NCI-H1417 (cell line): ENCODE measurements at places on chromosomes 16 and 17.

DNA sequence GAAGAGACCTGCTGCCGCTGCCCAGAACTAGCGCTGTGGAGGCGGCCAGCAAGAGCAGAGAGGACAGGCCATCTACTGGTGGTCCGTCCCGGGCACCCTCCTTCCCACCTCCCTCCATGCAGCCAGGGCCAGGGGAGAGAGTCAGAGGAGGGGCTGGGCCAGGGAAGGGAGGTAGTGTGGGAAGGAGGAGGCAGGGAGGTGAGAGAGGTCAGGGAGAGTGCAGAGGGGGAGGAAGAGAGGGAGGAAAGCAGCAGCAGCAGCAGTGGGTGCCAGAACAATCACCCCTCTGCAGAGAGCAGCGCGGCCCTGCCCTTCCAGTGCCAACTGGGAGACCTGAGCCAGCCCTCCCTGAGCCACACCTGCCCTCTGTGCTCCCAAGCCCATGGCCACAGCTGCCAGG lies 6.6 kb downstream of the C16orf95 start:
- no peak for DNase-seq

DNA sequence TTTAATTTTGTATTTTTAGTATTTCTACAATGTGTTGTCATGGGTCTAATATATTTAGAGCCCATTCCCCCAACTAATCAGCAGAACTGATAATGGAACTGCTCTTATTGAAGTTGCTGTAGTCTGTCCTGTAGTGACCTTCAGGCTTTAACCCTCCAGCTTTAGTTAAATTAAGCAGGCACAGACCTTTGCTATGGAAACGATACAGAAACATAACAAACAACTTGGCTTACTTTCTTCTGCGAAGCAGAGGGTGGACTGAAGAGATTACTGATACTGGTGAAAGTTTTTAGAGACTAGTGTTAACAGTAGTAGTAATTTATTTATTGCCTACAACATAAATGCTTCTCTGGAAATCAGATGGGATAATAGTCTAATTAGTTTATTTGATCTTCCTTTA lies 61.4 kb downstream of the NFATC3 start:
- DNase-seq, result no peak

DNA sequence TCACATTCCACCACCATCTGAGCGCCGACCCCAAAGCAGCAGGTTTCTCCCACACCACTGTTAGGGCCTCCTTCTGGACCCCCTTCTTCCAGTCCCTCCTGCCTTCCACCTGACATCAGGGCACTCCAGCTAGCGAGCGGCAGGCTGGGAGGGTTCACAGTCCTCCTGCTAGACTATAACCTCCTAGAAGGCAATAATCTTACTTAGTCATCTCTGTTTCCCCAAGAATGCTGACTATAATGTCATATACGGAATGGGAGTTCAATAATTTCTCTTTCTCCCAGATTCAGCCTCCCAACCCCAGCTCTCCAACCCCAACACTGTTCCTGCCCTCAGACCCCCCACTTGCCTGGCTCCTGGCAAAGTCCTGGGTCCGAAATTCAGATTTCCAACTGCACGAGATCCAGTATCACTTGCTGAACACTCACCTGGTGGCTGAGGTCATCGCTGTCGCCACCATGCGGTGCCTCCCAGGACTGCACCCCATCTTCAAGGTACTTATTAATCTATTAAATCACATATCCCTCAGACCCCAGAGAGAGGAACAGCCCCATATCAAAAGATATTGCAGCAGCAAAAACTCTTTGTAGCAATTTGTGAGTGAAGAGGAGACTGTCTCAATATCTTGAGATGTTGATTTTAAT lies 5.6 kb downstream of the ALOX12 start:
- DNase-seq, result no peak

DNA sequence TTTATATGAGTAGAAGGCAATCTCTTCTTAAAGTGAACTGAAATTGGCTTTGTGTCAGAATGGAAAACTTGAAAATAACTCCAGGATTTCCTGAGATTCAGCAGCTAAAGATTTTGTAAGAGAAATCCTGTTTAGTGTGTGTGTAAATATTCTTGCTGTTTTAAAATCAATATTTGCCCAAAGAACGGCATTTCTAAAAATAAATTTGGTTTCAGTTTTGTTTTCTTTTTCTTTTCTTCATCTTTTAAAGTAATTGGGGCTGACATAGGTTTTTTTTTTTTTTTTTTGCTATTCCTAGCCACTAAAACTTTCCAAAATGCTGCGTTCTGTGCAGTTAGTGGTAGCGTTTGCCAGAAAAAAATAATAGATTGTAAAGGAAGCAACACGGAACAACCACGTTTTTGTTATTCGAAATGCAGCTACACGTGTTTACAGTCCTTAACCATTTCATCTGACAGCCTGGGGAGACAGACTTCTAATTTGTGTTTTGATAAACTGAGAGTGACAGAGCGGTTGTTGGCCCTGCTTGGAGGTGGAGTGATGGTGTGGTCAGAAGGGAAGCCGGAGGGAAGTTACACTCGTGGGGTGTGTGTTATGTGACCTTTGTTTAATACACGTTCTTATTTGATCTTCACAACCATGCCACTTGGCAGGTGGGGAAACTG lies 21.6 kb upstream of the SMPD3 start:
- DNase-seq, result no peak

DNA sequence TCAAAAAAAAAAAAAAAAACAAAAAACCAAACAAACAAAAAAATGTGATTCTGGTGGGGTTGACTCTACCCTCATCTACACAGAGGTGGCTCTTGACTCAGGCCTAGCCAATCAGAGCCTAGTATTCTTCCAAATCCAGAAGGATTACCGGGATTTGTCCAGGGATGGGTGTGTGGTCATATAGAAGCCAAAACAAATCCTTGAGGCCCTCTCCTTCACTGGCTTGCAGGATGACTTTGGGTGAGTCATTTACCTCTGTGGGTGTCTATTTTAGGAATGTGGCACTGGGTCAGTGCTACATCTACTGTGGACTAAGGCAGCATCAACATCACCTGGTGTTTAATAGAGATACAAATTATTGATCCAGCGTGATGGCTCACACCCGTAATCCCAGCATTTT lies 93.2 kb upstream of the RBBP6 start:
- DNase-seq, result no peak
